HCT116 (cell line): ENCODE measurements at places on chromosomes 7 and 10. TPM values are rescaled to one million over a fixed set of nuclear protein-coding genes. Genes with fewer than 3 reads are reported as not detected.

NKX2-3 gene
- total RNA-seq = not detected

COA1 gene
- 78.5 TPM for total RNA-seq

DEPP1 gene
- total RNA-seq = 3.8 TPM

PKD1L1 gene
- 0.17 TPM for total RNA-seq

DNA sequence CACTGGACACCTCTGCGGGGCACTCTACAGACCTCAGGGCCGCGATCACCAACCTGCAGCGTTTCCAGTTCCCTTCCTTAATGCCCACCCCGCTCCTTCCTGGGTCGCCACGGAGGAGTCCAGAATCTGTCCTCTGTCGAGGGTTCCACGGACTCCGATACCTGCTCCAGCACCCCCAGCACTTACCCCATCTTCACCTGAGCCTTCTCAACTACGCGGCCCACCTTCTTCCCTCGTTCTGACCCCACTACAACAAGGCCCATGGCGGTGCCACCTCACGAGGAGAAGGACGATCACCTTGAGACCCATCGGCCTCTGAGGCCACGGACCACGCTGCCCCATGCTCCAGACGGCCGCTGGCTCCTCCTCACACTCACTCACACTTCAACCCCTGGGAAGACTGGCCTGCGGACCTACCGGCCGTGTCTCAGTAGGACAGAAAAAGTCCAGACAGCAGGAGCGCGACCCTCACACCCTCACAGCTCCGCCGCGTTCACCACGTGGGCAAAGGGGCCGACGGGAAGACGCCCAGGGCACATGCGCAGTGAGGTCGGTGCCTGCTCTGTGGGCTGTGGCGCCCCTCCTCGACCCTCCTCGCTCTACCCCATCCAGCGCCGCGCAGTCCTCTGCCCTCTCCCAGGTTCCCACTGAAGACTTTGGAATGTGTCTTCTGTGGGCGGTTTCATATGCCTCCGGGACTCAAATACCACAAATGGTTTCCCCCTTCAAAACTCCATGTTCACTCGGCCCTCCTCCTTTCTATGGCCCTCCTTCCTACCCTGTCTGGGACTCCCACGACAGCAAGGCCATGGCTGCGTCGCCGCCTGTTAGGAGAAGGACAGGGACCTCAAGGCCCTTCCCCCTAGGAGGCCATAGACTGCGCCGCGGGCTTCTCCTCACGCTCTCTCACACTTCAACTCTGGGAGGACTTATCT, 193.9 kb upstream of the PHF14 start:
- no peak for DNase-seq
- no peaks in the 10 kb centered on the region for H3K4me1 ChIP-seq
- H3K27me3 ChIP-seq = no peaks in the 10 kb centered on the region
- no peak overlapping the region for H3K27ac ChIP-seq
- H3K4me3 ChIP-seq = no peak overlapping the region
- no peaks in the 10 kb centered on the region for H3K36me3 ChIP-seq

DNA sequence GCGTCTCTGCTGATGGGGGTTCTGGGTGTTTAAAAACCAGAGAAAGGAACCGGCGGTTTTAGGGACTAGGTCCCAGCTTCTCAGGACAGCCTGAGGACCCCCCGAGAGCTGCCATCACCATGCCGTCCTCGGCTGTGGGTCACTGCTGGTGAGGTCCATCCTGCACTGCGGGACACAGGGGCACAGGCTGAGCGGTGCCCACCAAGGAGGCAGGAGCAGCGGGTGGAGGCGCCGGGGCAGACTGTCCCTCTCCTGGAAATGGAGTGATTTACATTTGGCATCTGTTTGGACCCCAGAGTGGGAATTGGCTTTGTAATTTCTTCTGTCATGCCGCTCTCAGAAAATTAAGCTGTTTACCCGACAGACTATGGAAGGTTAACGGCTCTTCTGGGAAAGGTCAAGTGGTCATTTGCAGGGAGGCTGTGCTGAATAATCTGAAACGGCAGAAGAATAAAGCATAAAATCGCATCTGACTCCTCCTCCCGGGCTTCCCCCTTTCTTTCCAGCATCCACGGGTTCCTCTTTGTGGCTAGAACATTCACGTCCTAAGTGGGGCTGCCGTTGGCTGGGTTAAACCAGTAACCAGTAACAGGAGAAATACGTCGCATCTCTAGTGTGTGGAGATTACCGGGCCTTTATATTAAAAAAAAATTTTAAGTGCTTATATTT, 31.7 kb downstream of the LHPP start:
- H3K36me3 ChIP-seq = no peaks in the 10 kb centered on the region; the same call in 1 of the 2 replicates
- H3K27ac ChIP-seq = no peak overlapping the region
- H3K27me3 ChIP-seq = no peaks in the 10 kb centered on the region
- H3K4me3 ChIP-seq = no peak overlapping the region

- no peak for DNase-seq
- no peaks in the 10 kb centered on the region for H3K4me1 ChIP-seq
- H3K36me3 ChIP-seq = no peaks in the 10 kb centered on the region
- no peak overlapping the region for H3K27ac ChIP-seq
Observed at GRCh38 chr10:1212571-1213141, 156.5 kb downstream of the WDR37 start.

DNA sequence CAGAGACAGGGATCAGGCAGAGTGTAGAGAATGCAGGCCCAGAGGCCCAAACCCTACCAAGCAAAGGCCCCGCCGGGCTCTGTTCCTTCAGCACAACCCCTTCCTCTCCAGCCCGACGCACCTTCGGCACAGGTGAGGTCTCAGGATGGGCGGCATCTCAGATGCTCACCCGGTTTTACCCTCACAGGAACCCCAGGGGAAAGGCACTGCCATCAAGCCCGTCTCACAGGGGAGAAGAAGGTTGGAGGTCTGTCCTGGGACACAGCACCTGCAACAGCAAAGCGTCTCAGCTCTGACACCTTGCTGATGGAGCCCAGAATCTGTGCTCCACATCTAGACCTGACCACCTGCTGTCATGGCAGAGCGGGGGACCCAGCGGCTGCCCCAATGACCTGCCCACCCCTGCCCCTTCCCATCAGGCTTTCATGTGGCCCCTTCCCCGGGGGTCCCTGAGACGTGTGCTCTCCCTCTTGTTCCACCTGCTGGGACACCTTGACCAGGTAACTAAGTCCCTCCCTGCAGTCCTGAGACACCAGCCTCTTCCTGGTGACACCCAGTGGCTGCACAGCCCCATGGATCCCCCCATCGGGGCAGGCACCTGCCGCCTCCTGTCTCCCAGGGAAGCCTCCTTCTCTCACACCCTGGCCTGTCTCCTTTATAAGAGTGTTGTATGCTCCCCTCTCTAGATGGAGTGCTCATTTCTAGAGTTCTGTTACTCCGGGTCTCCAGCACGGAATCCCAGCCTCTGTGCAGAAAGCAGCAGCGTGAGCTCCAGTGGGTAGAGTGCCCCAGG, 315.6 kb downstream of the DNAJB6 start:
- no peak overlapping the region for H3K4me3 ChIP-seq
- no peak overlapping the region for H3K27ac ChIP-seq
- no peaks in the 10 kb centered on the region for H3K36me3 ChIP-seq
- DNase-seq = no peak

GRCh38 chr10:114395366-114396022, 8.8 kb downstream of the AFAP1L2 start:
- peaks cover 80% of the 10 kb centered on the region for H3K27me3 ChIP-seq
- H3K27ac ChIP-seq = no peak overlapping the region

- H3K36me3 ChIP-seq = no peaks in the 10 kb centered on the region
- H3K4me1 ChIP-seq = no peaks in the 10 kb centered on the region
- H3K27me3 ChIP-seq = no peaks in the 10 kb centered on the region
- DNase-seq = no peak
Observed at GRCh38 chr7:82007315-82007714, 237.5 kb upstream of the HGF start.

- H3K4me3 ChIP-seq = no peak overlapping the region
- DNase-seq = no peak
- no peak overlapping the region for H3K27ac ChIP-seq
- H3K4me1 ChIP-seq = no peaks in the 10 kb centered on the region
- H3K27me3 ChIP-seq = no peaks in the 10 kb centered on the region
Observed at GRCh38 chr7:51685794-51686193, 369.2 kb upstream of the COBL start.

- H3K27me3 ChIP-seq = no peaks in the 10 kb centered on the region
- no peaks in the 10 kb centered on the region for H3K4me1 ChIP-seq
- DNase-seq = no peak
- no peaks in the 10 kb centered on the region for H3K36me3 ChIP-seq
- H3K27ac ChIP-seq = no peak overlapping the region
Observed at GRCh38 chr10:6328699-6329423, 126.1 kb downstream of the PFKFB3 start.

- DNase-seq = no peak
- H3K4me3 ChIP-seq = no peak overlapping the region
- H3K27me3 ChIP-seq = no peaks in the 10 kb centered on the region
- 0 out of 2 replicates have a peak, but pooled peaks cover 4% of the 10 kb centered on the region for H3K36me3 ChIP-seq
- H3K4me1 ChIP-seq = no peaks in the 10 kb centered on the region
- no peak overlapping the region for H3K27ac ChIP-seq
Observed at GRCh38 chr7:47953822-47954221, 5.6 kb upstream of the PKD1L1 start.

GRCh38 chr7:49980465-49980864, 112.6 kb downstream of the ZPBP start:
- no peaks in the 10 kb centered on the region for H3K4me1 ChIP-seq
- no peak overlapping the region for H3K27ac ChIP-seq
- DNase-seq = no peak
- H3K4me3 ChIP-seq = no peak overlapping the region

DNA sequence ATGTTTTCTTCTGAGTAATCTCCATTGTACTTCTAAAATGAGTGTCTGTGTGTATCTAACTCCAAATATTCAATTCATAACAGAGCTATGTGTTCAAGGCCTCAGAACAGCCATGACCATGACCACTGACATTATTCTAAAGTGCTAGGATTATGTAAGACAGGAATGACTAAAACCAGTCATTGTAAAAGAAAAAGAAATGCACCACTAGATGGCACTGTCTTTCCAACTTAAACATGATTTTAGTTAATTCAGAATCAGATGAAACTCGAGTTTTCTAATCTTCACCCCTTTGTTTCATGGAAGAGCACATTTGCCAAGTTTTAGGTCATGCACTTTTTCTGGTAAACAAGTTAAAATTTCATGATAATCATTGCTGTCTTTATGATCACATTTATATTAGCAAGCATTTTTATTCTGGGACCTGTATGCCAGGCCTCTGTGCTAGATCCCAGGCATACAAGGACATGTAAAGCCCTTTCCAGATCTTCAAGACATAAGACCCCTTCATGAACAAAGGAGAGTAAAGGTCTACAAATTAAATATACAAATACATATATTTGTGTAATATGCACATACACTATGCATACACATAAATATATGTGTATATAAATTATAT, 26.1 kb upstream of the RSU1 start:
- no peaks in the 10 kb centered on the region for H3K4me1 ChIP-seq
- no peak overlapping the region for H3K27ac ChIP-seq
- H3K36me3 ChIP-seq = no peaks in the 10 kb centered on the region
- no peak overlapping the region for H3K4me3 ChIP-seq
- DNase-seq = peak; percentile 58

GRCh38 chr7:25031007-25031406, 51.0 kb upstream of the OSBPL3 start:
- H3K27me3 ChIP-seq = no peaks in the 10 kb centered on the region
- no peak overlapping the region for H3K27ac ChIP-seq
- H3K36me3 ChIP-seq = no peaks in the 10 kb centered on the region
- H3K4me3 ChIP-seq = no peak overlapping the region
- H3K4me1 ChIP-seq = no peaks in the 10 kb centered on the region
- no peak for DNase-seq

- no peak overlapping the region for H3K4me3 ChIP-seq
- H3K27ac ChIP-seq = no peak overlapping the region
- no peaks in the 10 kb centered on the region for H3K4me1 ChIP-seq
- DNase-seq = no peak
- H3K36me3 ChIP-seq = no peaks in the 10 kb centered on the region
Observed at GRCh38 chr10:33487014-33487776, 152.7 kb upstream of the NRP1 start.

- H3K27me3 ChIP-seq = no peaks in the 10 kb centered on the region
- H3K36me3 ChIP-seq = no peaks in the 10 kb centered on the region
- H3K4me3 ChIP-seq = no peak overlapping the region
- no peak overlapping the region for H3K27ac ChIP-seq
- no peaks in the 10 kb centered on the region for H3K4me1 ChIP-seq
- no peak for DNase-seq
Observed at GRCh38 chr10:23725548-23725947, 286.7 kb downstream of the OTUD1 start.

GRCh38 chr7:90850471-90850870, 254.3 kb downstream of the CDK14 start:
- no peaks in the 10 kb centered on the region for H3K27me3 ChIP-seq
- no peak for DNase-seq
- no peaks in the 10 kb centered on the region for H3K36me3 ChIP-seq
- no peak overlapping the region for H3K4me3 ChIP-seq

DNA sequence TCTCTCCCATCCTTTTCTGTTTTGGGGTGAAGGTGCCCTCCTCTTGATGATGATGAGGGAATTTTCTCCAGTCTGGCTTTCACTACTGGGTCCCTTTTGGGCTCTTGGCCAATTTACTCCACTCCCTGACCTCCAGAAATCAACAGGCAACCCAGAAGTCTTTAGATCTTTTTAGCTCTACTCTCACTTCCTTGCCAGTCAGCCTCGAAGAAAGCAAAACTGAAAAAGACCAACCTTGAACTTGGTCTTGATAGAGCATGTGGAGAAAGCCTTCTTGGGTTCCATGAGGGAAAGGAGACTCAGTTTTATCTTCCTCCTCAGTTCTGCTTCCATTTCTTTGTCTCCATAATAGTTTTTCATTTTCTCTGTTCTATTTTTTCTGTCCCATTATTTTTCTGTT, 91.4 kb upstream of the NPVF start:
- no peaks in the 10 kb centered on the region for H3K36me3 ChIP-seq
- H3K27me3 ChIP-seq = peaks cover 40% of the 10 kb centered on the region
- H3K4me1 ChIP-seq = no peaks in the 10 kb centered on the region
- no peak for DNase-seq
- H3K4me3 ChIP-seq = no peak overlapping the region

- H3K27ac ChIP-seq = no peak overlapping the region
- no peak for DNase-seq
- H3K27me3 ChIP-seq = no peaks in the 10 kb centered on the region
- H3K4me1 ChIP-seq = no peaks in the 10 kb centered on the region
Observed at GRCh38 chr7:123455965-123456470, 78.4 kb downstream of the IQUB start.

DNA sequence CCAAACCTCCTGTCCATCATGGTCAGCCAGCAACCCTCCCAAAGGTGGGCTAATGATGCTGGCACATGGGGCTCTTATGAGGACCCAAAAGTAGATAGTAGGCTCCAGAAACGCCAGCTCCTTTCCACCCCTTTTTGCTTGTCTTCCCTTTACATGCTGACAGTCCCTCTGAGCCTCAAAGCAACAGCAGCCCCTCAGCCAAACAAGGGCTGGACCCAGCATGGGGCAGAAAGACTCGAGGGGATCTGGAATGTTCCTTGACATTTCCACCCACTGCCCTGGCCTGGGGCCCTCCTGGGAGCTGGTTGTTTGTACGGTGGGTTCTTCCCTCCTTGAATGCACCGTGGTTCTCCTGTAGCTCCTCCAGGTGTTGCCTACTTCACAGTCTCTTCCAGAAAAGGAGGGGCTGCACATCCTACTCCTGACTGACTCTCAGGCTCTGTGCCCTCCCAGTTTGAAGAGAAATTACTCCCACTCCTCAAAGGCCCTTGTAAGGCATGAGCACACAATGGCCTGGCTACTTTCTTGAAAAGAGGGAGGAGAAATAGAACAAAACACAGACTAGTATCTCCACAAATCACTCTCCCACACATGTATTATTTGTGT, 21.5 kb upstream of the NUDCD3 start:
- no peak for DNase-seq
- no peaks in the 10 kb centered on the region for H3K36me3 ChIP-seq
- no peak overlapping the region for H3K27ac ChIP-seq
- no peaks in the 10 kb centered on the region for H3K27me3 ChIP-seq
